ENCODE measurements at places on chromosomes 5 and 9.
A peak's percentile ranks its signal among the peaks of the same experiment; 100 is the strongest.

DNA sequence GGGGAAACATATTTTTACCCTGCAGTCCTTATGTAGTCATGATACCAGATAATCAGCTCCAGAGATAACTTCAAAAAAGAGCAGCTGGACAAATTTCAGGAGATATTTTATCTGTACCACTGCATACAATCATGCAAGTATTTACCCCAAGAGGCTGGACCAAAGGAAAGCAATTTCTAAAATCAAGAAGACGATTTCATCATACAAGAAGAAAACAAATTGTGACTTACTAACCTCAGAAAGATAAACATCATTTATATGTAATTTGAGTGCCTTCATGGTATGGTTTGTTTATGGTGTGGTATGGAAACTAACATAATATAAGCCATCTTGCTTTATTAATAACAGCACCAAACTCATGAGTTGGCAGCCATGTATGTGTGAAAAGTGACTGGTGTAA is 603.6 kb downstream of the PSAT1 start:
- DNase-seq: no peak

DNA sequence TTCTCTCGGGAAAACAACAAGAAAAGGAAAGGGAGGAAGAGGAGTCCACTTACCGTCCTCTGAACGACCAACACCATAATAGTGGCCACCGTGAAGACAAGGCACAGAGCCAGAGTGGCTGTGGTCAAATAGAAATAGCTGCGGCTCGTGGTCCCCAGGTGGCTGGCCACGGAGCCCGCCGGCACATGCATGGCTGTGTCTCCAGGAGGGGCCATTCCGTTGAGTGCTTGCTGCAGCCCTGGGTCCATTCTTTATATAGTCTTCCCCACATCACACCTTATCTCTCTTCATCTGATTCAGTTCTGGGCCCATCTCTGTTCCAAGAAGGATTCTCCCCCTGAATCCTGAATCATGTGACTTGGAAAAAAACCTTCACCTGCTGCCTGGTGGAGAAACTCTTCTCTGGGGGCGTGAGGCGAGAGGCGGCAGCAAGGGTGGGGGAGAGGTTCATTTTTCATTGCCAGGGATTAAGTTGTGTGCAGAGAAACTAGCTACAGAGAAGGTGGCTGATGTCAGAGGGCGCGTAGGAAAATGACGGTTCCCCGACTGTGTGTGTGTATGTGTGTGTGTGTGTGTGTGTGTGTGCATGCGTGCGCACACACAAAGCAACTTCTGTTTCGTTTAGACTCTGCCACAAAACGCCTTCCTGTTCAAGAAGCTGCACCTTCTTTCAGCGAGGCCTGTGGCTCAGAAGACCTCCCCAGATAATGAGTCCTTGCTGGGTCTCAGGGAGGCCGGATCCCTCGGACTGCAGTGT is at the start of gene TNFSF8:
Gene TNFSF8 (minus strand): TSS at position 536 of the 757 bp plus-strand sequence. CDS start 288 bp downstream, at position 248.
- DNase-seq: no peak

- DNase-seq: peak; percentile 68
Measured at GRCh38 chr9:14993061-14993800, 83.0 kb upstream of the FREM1 start.

GRCh38 chr9:8845808-8846207 is 1046.2 kb upstream of the DMAC1 start:
- DNase-seq: no peak

DNA sequence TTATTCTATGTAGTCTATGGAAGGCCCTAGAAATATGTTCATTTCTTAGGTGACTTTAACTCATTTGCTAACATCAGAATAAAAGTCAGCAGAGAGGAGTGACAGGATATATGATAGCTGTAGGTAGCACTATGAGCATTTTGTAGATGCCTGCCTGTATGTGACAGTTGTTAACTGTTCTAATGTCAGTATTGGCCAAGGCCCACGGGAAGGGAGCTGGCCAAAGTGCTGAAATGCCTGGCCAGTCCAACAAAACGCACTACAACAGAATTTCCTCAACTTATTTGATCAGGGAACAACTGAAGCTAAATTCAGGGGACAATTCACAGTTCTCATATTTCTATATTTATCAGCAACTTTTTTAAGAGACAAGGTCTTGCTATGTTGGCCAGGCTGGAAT is 20.8 kb downstream of the SV2C start:
- peak; percentile 51 for DNase-seq

DNA sequence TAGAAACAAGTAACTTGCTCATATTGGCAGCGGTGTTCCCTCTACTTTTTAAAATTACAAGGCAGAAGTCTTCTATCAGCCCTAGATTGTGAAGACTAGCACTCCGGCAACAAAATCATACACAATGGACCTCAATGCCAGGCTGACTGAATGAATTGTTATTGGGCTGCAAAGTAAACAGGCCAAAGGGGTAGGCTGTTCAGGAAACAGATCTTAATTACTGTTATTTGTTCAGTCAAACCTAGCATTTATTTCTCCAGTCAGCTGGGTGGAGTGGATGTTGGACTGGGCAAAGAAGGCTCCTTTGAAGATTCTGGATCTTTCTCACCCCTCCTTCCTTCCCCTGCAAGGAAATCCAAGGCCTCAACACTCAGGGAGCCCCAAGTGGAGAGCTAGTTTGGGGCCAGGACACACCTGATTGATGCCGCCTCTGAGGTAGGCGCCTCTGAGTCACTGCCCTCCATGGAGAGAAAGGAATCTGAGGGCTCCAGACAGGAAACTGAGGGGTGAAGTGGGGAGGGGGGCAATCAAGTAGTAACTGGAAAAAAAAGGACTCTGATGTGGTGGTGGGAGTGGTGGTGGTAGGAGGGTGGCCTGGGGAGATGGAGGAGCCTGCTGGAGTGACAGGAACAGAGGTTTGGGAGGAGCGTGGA is 35.5 kb downstream of the SERINC5 start:
- DNase-seq: no peak

- no peak for DNase-seq
Measured at GRCh38 chr9:1879501-1879900, 135.6 kb upstream of the SMARCA2 start.

GRCh38 chr5:153974813-153975163 is 63.9 kb downstream of the FAM114A2 start:
- no peak for DNase-seq

- DNase-seq: no peak
Measured at GRCh38 chr9:106716820-106717219, 146.1 kb upstream of the ZNF462 start.

DNA sequence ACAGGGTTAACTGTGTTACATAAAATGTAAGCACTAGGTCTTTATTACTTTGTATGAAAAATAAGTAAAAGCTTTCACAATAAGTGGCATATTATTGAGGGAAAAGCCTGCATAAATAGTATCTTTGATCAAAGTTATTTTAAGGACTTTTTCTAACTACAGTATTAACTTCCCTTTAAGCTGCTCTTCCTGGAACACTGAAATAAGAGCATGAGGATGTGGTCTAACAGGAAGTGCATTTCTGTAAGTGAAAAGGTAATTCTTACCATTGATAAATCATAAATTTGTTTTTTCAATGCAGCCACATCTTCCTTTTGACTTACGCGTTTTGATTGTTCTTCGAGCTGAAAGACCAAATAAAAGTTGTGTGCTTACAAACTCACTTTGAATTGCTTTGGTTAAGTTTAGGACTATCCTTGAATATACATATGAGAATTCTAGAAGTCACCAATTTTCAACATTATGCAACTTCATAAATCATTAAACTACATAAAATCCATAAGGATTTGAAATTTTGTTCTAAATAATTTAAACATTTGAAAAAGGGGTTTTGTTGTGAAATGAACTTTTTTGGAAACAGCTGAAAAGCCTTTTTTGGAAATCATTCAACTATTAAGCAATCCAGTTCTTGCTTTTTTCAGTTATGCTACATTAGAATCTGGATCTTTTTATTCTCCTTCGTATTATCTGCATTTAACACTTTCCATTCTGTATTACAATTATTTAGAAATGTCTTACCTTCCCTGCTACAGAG is 50.6 kb downstream of the RASEF start:
- no peak for DNase-seq

- DNase-seq: no peak
Measured at GRCh38 chr5:99775189-99775588, 760.0 kb upstream of the FAM174A start.

- DNase-seq: no peak
Measured at GRCh38 chr5:110386782-110387181, 339.7 kb downstream of the TMEM232 start.

DNA sequence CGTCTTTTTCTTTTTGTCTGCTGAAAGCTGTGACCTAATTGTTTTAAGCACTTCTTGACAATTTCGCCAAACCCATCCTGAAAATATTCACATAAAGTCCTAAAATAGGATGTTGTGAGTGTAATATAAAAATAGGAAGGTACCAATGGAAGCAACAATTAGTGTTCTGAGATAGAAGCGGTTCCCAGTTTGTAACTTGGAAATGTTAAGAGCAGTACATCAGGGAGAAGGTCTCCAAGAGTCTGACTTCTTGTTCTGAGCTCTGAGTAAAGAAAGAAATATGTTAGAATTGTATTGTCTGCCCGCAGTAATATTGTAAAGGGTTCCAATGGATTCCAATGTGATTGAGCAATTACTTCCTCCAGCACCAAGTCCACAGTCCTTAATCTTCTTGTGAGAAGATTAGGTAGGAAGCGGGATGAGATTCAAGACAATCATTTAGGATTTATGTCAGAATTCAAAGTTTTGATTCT is 3.9 kb downstream of the VCAN start:
- no peak for DNase-seq

GRCh38 chr5:139871614-139872013 is 76.0 kb downstream of the PSD2 start:
- no peak for DNase-seq

GRCh38 chr5:135263022-135263668 is 135.9 kb downstream of the MACROH2A1 start:
- no peak for DNase-seq

DNA sequence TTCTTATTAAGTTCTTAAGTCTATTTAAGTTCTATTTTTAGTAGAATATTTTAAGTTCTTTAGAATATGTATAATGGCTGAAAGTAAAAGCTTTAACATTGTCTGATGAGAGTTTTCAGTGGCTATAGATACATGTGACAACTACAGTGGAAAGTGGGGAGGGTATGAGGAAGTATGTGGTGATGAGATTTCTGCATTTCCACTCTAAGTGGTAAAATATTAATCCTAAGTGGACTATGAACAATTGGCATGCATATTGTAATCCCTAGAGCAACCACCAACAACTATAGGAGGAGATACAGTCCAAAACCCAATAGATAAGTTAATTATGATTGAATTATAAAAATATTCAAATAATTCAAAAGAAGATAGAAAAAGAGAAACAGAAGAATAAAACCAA is 183.6 kb downstream of the GADD45G start:
- DNase-seq: no peak

DNA sequence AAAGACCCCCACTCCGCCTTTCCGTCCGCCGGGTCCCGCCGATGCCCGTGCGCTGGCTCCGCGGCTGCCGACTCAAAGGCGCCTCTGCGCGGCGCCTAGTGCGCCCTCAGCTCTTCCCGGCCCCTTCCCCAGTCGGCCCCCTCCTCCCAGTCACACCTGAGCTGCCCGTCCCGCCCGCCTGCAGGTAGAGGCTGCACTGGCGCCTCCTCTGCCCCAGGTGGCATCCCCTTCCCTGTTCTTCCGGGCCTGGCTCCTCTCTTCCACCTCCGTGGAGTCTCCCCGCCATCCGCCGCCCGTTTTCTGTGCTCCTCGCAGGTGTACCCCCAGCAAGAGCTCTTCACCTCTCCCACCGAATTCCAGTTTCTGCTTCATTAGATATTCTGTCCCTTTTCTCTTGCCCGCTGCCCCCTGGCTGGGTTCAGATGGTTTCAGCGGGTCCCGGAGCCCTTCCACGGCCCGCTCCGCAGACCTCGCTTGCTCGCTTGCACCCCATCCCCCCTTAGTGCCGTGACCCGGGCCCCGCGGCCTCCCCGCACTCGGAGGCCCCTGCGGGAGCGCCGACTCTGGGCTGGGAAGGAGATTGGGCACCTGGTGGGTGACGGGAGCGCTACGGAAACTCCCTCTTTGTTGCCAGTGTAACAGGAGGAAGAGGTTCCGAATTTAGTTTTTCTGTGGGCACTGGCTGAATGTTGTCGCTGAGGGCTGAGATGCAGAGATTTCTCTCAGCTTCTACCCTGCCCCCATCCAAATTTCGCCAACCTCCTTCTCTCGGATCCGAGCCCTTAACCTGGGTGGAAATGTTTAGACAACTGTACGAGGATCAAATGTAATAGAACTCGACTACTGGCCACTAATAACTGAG is 809 bp downstream of the SLC44A1 start:
- peak; percentile 38 for DNase-seq

DNA sequence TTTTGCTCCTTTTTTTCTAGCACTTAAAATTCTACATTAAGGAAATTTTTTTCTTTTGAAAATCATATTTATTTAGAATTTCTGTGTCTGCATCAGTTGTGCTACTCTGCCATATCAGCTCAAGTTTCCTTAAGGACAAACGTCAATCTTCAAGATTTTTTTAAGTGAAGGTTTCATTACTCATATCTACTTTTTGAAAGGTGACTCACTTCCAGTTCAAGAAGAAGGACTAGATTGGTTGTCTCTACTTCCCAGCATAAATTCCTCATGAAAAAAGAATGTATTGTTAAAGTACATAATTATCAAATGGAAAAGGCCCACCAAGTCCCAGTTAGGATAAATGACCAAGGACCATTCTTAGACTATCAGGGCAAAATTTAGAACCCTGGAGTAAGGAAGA is 626.5 kb downstream of the DMRTA1 start:
- no peak for DNase-seq

- DNase-seq: no peak
Measured at GRCh38 chr9:6955251-6955921, 197.6 kb downstream of the KDM4C start.

GRCh38 chr5:21680641-21681040 is 1172.5 kb downstream of the CDH12 start:
- DNase-seq: no peak

- DNase-seq: no peak
Measured at GRCh38 chr9:129773262-129774048, 20.6 kb upstream of the PTGES start.

GRCh38 chr9:79667817-79668436 is 96.2 kb downstream of the TLE4 start:
- no peak for DNase-seq

- no peak for DNase-seq
Measured at GRCh38 chr9:101691657-101692056, 46.8 kb downstream of the GRIN3A start.

DNA sequence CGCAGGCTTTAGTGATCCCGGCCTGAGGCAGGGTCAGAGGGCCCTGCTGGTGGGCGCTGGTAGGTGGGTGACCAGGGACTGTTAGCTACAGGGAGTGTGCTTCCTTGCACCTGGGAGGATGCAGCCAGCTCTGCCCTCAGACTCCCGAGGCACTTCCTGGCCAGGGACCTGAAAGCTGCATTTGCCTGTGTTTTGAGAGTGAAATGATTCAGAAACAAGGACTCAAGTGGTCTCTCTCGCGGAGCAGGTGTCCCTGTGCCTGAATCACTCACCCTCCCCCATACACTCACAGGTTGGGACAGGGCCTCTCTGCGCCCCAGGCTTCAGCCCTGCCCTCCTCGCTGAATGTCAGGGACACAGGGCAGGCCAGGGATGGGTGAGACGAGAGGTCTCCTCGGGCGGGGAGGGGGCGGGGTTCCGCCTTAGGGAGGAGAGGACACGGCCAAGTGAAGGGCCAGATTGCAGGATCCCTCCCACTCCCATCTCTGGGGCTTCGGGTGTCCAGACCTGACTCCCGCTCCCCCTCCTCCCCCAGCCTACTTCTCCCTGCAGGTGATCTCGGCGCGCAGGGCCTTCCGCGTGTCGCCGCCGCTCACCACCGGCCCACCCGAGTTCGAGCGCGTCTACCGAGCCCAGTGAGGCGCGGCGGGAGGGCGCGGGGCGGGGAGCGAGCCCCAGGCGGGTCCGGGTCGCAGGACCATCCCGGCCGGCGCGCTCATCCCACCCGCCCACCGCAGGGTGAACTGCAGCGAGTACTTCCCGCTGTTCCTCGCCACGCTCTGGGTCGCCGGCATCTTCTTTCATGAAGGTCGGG is 1.5 kb downstream of the LTC4S start:
- no peak for DNase-seq
